ENCODE measurements at places on chromosomes 4 and X.

DNA sequence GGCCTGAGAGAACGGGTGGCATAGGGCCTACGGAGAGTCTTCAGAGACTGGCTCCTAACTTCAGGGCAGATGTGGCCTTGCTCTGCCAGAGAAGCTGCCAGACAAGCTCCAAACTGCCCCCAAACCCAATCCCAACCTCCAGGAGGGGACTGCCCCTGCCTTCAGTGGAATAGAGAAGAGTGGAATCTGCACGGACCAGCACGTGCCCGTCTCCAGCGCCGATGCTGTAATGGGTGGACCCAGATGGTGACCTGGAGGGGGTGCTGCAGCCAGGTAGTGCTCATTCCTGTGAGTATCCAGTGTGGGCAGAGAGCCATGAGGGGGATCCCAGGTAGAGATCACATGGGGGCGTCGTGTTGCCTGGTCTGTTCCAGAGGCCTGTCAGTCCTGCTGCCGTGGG is 73.2 kb upstream of the NKX1-1 start:
- DNase-seq = no peak

- no peak for DNase-seq
Measured at GRCh38 chr4:139767168-139767567, 101.5 kb downstream of the MGST2 start.

- DNase-seq = peak; percentile 31
Measured at GRCh38 chr4:139085141-139085540, 69.6 kb downstream of the NOCT start.

GRCh38 chrX:67612231-67612630 is 68.4 kb downstream of the AR start:
- no peak for DNase-seq

- no peak for DNase-seq
Measured at GRCh38 chr4:101258883-101259282, 88.4 kb downstream of the PPP3CA start.

DNA sequence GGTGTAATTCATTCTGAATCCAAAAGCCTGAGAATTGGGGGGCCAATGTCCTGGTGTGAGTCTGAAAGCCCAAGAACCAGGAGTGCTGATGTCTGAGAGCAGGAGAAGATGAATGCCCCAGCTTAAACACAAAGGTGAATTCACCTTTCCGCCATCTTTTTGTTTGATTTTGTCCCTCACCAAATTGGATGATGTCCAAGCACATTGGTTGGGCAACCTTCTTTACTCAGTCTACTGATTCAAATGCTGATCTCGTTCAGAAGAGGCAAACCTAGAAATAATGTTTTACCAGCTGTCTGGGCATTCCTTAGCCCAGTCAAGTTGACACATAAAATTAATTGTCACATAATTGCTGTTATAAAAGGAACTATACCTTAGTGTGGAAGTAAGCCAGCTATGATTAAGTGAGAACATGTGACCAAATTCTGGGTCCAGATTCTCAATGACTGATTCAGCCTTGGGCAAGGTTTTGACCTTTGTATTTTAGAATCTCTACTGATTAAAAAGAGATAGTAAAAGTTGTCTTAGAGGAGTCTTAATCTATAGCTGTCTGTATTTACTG is 34.5 kb upstream of the SLC4A4 start:
- no peak for DNase-seq

- no peak for DNase-seq
Measured at GRCh38 chrX:145773006-145773405, 44.6 kb upstream of the SLITRK2 start.

GRCh38 chrX:38848671-38849455 is 47.6 kb downstream of the MID1IP1 start:
- no peak for DNase-seq

DNA sequence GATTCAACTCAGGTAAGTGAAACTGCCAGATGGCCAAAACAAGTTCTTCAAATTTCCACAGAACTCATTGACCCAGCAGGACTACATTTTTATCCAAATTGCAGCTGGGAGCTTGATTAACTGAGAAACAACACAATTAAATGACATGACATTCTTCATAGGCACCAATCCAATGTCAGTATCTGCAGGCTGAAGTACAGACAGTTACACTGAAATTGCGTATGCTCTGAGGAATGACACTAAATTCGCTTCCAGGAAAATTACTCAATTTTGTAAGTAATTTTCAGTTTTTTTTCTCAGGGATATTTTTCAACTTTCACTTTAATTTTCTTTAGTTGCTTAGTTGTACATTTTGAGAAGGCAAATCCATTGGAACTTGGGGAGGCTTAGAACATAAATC is 4.5 kb downstream of the C1GALT1C1 start:
- no peak for DNase-seq

- no peak for DNase-seq
Measured at GRCh38 chr4:47651231-47651630, 166.2 kb downstream of the ATP10D start.

GRCh38 chr4:119861731-119862130 is 204.9 kb downstream of the MAD2L1 start:
- DNase-seq = no peak

DNA sequence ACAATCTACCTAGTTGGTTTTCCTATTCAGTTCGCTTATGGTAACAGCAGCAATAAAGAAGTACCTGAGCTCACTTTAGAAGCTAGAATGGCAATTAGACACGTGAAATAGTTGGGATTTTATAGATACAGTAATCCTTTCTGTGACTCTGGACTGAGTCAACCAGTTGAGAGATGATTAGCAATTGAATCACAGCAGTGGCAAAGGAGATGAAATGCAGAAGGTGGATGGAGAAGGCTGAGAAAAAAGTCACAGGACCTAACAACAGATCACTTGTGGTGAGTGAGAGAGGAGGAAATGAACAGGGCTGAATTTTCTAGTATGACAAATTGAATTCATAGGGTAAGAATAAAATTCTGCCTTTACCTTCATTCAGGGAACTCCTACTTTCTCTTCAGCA is 197.1 kb upstream of the MAGEB18 start:
- DNase-seq = no peak

DNA sequence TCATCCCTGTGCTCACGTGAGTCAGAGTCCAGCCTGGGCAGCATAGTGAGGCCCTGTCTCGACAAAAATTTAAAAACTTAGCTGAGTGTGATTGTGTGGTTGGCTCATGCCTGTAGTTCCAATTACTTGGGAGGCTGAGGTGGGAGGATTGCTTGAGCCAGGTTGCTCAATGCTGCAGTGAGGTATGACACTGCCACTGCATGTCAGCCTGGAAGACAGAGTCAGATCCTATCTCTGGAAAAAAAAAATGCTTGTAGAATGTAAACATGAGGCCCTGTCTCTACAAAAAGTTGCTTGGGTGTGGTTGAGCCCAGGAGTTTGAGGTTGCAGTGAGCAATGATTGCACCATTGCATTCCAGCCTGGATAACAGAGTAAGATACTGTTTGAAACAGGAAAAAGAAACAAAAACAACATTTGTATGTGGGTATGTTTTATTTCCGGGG is 11.3 kb upstream of the YTHDC1 start:
- no peak for DNase-seq

- no peak for DNase-seq
Measured at GRCh38 chrX:102765217-102765616, 44.7 kb downstream of the GPRASP3 start.

DNA sequence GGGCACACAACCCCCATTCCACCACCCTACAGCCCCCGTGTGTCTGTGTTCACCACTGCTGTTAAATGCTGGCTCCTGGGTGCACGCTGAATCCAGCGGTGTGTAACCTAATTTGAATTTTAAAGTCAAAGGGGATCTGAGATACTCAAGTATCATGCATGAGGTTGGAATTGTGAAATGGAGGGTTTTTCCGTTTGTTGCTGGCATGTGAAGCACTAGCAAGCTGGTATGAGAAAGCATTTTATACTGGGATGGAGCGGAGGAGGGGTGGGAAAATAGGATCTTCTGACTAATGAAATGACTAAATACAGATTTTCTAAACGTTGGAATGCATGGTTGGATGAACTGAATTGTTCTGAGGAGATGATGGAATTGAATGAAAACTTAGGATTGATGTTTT is 36.9 kb upstream of the FAT1 start:
- no peak for DNase-seq

DNA sequence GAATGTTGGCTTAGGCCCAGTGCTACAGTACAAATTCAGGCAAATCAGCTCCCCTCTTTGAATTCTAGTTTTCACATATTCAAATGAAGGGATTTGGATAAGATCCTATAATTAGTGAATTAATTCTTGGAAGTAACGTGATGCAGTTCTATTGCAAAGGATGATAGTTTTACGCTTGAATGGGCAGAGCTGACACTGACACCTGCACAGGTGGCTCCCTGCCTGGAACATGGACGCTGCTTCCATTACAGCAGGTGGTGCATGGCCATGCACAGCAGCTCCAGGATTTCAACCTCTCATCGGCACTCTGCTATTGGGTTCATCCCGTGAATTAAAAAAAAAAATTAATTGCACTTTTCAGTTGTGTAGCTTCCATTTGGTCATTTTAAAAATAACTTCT is 28.4 kb upstream of the RPS6KA6 start:
- DNase-seq = no peak

GRCh38 chrX:118143578-118143977 is 27.0 kb upstream of the KLHL13 start:
- no peak for DNase-seq

GRCh38 chrX:103220511-103221323 is 5.8 kb downstream of the BEX4 start:
- no peak for DNase-seq

DNA sequence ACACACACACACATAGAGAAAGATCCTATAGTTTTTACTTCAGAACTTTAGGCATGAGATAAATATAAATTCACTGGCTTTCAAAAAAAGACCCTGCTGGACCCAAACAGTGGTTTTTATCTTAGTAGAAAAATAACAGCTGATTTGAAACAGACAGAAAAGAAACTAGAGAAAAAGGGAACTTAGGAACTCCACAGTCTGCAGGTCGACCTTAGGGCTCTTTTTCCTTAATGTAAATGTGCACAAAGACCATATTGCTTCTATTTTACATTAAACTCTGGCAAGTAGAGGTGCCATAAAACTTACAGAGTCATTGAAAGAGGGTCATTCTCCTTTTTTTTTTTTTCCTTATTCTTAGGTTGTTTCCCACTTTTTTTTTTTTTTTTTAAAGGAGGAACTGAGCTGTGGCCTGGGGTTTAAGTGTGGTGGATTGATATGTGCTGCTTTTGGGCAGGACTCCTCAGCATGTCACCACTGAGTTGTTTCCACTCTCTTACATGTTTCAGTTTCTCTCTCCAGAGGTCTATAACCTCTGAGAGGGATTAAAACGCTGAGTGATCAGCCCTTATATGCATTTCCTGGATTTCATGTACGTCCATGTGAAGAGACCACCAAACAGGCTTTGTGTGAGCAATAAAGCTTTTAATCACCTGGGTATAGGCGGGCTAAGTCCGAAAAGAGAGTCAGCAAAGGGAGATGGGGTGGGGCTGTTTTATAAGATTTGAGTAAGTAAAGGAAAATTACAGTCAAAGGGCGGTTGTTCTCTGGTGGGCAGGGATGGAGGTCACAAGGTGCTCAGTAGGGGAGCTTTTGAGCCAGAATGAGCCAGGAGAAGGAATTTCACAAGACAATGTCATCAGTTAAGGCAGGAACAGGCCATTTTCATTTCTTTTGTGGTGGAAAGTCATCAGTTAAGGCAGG is 70.8 kb upstream of the PACRGL start:
- no peak for DNase-seq

- DNase-seq = no peak
Measured at GRCh38 chr4:139959396-139959795, 194.6 kb downstream of the MAML3 start.

DNA sequence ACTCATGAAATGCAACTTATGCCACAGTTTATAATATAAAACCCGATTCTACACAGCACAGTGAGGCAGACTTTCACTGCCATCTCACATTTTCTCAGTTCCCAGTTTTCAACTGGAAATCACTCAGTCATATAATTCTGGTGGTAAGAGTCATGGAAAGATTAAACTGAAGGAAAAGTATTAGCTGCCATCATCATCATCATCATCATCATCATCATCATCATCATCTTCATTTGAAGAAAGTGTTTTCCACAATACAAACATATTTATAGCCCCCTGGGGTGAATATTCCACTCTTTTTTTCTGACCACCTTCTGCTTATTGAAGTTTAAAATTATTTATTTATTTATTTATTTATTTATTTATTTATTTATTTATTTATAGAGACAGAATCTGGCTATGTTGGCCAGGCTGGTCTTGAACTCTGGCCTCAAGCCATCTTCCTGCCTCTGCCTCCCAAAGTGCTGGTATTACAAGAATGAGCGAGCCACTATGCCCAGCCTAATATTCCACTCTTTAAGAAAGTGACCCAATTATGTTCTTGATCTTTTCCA is 6.0 kb upstream of the UBQLN2 start:
- no peak for DNase-seq

DNA sequence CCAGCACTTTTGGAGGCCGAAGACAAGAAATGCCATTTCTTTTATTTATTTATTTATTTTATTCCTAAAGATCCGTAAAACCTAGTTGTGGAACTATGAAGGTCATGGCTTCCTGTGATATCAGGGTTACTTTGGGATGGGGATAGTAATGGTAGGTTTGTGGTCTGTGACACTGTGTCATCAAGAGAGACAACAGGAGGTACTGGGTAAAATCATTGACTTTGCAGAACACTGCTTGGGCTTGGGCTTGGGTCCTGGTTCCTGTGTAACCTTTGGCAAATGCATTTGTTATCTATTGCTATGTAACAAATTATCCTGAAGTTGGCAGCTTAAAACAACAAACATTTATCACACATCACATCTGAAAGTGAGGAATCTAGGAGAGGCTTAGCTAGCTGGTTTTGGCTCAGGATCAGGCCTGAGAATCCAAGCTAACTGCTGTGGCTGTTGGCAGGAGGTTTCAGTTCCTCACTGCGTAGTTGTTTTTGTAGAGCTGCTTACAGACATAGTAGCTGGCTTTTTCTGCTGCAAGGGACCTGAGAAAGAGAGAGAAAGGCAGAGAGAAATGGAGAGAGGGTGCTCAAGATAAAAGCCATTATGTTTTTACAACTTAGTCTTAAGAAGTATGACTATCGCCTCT is 576.4 kb upstream of the SLIT2 start:
- no peak for DNase-seq

DNA sequence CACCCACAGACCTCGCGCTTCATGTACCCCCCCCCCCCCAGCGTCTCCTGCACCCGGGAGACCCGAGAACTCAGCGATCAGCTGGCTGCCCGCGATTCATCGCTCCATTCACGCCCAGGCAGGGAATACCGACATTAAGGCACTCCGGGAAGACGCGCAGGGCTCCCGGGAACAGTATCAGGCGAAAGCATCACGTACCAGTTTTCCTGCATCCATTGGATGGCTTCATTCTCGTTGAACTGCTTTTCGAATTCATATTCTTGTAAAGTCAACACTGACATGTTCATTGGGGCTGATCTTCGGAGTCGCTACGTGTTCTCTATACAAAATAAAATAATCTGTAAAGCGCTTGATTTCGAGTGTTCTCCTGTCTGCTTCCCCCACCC is 373 bp downstream of the ELOVL6 start:
- peak; percentile 10 for DNase-seq

DNA sequence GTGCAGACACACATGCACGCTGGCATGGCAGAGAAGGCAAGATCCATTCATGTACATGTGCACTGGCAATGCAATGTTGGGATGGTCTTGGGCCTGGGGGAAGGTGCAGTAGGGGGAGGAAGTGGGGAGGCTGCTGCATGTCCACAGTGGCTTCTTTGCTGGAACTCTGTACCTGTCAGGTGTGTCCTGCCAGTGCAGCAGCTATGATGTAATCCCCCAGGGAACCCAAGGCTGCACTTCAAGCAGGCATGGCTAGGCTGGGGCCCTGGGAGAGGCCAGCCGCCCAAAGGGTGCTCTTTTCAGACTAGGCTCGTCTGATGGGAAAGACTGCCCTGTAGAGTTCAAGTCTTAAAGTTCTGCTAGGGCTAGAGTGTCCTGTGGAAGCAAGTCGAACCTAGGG is 1304.0 kb downstream of the FAM133A start:
- DNase-seq = no peak

- DNase-seq = no peak
Measured at GRCh38 chr4:53522334-53522733, 69.0 kb downstream of the LNX1 start.

All from CD4-positive, alpha-beta T cell treated with Interleukin-10 for 1 hour (primary cell).